ENCODE measurements at places on chromosomes 4 and X. TPM values are rescaled to one million over a fixed set of nuclear protein-coding genes. Genes with fewer than 3 reads are reported as not detected.

GRCh38 chr4:53779025-53779424 lies 187.7 kb upstream of the LNX1 start:
- no peak for DNase-seq

The MUC7 gene
- polyA plus RNA-seq, result not detected

GRCh38 chr4:24137671-24138601 lies 248.1 kb upstream of the PPARGC1A start:
- peak; percentile 28 for DNase-seq

- no peak for DNase-seq
Measured at GRCh38 chr4:43835869-43836268, 612.7 kb downstream of the KCTD8 start.

- DNase-seq, result no peak
Measured at GRCh38 chr4:35548921-35549320, 695.4 kb downstream of the ARAP2 start.

GRCh38 chrX:86002076-86002896 lies 45.1 kb downstream of the CHM start:
- no peak for DNase-seq

- no peak for DNase-seq
Measured at GRCh38 chr4:8581094-8581861, 1.1 kb downstream of the GPR78 start.

The ADGRG2 gene
- polyA plus RNA-seq, result 2.5 TPM

The NPFFR2 gene
- not detected for polyA plus RNA-seq
